ENCODE measurements at places on chromosomes 16 and 17.

GRCh38 chr17:19717411-19717908 is 1.1 kb upstream of the SLC47A2 start:
- no peak for DNase-seq

- no peak for DNase-seq
Observed at GRCh38 chr17:58272367-58273280, 8.1 kb downstream of the MPO start.

DNA sequence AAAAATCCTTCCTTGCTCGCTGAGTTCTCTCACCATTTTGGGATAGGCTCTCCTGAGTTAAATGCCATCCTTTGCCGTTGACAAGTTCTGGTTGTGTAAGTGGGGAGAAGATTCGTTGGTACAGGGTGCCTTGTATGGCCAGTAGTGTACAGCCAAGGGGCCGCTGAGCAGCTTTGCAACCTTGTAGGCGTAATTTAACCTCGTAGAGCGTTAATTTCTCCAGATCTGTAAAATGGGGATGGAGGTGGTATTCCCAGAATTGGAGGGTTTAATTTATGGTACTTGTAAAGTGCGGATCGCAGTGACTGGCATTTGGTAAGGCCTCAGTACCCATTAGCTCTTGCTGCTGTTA is 1.4 kb downstream of the ARSG start:
- DNase-seq = no peak

DNA sequence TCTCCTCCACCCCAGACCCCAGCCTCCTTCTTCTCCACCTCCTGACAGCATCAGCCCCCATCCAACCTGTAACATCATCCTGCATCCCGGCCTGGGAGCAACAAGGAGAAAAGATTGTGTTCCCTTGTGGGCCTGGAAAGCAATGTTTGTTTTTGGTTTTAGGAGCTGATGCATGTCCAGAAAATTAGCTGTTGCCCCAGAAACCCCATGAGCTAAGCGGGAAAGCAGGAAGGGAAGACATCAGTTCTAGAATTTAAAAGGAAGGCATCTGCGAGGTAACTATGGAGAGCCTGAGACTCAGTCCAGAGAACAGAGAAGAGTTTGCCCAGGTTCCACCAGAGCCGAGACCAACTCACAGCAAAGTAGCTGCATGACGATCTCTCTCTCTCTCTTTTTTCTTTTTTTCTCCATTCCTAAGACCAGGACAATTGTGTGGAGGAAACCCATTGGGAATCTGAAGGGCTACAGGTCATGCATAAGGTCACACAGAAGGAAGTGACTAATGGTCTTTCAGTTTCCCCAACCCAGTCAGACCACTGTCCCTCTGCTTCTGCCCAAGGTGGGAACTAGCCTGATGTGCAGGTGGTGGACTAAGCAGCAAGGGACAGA is 124.4 kb downstream of the SLC39A11 start:
- DNase-seq = no peak

GRCh38 chr16:30524575-30525568 is 1.5 kb downstream of the ZNF768 start:
- no peak for DNase-seq

DNA sequence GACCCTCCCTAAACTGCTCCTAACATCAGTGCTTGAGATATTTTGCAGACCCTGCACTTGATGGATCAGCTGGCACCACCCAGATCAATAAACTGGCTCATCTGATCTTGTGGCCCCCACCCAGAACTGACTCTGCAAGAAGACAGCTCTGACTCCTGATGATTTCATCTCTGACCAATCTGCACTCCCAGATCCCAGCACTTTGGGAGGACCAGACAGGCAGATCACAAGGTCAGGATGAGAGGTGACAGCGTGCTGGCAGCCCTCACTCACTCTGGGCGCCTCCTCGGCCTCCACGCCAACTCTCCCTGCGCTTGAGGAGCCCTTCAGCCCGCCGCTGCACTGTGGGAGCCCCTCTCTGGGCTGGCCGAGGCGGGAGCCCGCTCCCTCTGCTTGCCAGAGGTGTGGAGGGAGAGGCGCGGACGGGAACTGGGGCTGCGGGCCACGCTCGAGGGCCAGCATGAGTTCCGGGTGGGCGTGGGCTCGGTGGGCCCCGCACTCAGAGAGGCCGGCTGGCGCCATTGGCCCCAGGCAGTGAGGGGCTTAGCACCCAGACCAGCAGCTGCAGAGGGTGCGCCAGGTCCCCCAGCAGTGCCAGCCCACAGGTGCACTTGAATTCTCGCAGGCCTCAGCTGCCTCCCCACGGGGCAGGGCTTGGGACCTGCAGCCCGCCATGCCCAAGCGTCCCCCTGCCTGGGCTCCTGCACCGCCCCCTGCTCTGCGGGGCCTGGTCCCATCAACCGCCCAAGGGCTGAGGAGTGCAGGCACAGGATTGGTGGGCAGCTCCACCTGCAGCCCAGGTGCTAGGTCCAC is 2.4 kb upstream of the C16orf54 start:
- no peak for DNase-seq

DNA sequence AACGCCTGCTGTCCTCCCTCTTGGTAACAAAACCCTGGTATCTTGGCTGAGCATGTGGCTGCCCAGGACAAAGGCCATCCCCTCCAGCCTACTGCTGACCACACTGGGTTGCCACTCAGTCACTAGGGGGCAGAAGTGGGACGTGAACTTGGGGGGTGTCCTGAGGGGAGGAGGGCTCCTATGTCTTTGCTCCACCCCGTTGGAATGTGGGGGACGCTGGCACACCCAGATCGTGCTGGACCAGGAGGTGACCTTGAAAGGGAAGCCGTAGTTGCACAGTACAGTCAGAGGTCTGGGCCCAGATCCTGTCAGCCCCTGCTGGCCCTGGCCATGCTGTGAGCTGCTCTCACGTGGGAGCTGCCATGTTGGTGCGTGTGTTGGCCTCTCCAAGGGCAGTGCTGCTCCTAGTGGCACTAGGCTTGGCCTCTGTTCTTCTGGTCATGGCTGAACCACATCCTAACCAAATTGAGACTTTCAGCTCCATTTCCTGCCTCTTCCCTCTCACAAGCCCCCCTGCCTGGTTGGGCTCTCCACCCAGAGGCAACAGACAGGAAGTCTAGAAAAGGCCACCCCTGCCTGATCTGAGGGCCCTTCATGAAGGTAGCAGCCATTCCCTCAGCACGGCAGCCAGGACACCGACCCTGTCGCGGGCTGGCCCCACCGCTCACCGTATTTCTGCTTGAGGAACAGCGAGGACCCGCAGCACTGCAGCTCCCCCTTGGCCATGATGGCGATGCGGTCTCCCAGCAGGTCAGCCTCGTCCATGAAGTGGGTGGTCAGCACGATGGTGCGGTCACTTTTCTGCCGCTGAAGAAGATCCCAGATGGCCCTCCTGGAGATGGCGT is 29.0 kb upstream of the RNPS1 start:
- DNase-seq = peak; percentile 66

GRCh38 chr17:47225436-47225858 is 16.3 kb downstream of the MYL4 start:
- peak; percentile 26 for DNase-seq

DNA sequence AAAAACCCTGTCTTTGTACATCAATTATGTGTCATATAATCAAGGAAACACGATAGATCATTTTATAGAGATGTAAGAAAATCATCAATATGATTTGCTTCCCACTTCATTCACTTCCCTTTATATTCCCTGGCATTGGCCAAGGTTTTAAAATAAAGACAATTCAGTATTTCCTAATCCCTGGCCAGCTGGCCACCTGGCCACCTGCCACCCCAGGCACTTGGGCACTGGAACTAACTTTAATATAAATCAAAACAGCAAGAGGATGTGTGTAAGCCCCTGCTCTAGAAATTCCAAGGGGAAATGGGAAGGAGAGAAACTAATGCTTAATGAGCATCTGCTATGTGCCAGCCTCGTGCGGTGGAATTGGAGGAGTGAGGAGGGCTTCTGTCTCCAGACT is 58.6 kb upstream of the TOB1 start:
- peak; percentile 11 for DNase-seq

DNA sequence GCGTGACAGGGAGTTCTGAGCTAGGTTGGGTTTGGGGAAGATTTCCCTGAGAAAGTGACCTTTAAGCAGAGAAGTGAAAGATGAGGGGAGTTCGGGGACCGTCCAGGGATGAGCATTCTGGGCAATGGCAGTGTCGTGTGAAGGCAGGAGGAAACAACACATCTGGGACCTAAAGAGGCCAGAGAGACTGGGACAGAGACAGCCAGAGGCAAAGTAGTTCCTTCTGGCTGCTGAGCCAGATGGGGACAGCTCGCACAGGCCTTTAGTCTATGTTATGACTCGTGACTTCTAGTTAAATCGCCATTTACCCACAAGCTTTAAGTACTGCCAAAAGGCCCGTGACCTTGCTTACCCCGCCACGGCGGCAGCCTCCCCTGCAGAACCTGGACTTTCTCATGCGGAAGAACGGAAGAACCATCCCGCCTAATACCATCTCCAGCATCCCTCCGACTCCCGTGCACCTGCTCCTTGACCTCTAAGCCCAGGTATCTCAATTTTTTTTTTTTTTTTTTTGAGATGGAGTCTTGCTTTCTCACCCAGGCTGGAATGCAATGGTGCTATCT is 8.5 kb upstream of the MED11 start:
- DNase-seq = no peak

DNA sequence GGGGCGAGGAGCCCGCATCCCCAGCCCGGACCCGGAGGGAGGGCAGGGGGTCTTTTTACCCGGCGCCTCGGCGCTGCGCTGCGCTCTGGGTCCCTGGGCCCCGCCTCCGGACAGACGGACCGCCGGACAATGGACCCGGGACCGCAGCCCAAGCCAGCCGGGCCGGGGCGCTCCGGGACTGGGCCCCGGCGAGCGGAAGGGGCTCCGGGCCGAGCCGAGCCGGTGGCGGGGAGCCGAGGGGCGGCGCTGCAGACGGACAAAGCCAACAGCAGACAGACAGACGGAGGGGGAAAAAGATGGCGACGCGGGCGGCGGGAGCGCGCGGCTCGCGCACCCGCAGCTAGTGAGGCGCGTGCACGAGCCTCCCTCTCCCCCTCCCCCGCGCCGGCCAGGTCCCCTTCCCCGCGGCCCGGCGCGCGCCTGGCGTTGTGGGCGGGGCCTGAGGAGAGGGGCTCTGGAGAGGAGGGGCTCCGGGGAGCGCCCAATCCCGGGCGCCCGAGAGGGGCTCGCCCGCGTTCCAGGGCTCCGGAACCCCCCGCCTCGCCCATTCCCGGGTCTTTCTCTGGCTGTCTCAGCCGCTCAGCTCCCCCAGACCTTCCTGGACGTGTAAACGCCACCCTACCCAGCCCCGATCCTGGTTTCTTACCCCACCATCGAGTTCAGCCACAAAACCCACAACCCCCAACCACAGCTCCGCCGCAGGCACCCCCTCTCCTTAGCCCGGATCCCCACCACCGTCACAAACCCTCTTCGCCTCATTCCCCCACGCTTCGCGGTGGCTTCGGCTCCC is at the start of gene ZNF821:
Gene ZNF821, minus strand, starts transcription at position 334 of the 790 bp plus-strand sequence. CDS start 4,236 bp downstream, outside the sequence.
- peak; percentile 98 for DNase-seq

DNA sequence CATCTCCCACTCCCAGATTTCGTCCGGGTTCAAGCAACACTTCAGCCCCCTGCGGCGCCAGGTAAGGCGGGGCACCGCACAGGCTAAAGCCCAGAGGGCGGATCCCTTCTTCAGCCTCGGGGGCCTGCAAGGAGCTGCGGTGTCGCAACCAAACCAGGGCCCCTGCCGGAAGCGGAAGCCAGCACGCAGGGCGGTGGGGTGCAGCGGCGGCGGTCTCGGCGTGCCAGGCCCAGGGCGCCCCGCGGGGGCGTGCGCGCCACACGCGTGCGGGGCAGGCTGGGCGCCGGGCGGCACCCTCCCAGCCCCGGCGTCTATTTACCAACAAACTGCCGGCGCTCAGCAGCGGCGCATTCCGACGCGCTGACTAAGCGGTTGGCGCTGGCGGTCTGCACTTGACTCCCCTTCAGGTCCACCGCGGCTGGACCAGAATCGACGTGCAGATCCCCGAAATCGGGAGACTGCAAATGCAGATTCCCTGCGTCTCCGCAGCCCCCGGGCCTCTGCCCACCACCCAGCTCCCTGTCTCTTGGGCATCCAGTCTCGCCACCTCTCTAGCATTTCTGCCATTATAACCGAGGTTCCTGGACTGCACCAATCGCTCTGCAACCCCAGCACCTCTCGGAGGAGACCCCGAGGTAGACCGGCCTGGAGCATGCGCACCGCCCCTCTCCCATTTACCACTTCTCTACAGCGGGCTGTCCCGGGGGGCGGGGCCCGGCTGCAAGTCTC is 421 bp upstream of the DLX4 start:
- peak; percentile 89 for DNase-seq

DNA sequence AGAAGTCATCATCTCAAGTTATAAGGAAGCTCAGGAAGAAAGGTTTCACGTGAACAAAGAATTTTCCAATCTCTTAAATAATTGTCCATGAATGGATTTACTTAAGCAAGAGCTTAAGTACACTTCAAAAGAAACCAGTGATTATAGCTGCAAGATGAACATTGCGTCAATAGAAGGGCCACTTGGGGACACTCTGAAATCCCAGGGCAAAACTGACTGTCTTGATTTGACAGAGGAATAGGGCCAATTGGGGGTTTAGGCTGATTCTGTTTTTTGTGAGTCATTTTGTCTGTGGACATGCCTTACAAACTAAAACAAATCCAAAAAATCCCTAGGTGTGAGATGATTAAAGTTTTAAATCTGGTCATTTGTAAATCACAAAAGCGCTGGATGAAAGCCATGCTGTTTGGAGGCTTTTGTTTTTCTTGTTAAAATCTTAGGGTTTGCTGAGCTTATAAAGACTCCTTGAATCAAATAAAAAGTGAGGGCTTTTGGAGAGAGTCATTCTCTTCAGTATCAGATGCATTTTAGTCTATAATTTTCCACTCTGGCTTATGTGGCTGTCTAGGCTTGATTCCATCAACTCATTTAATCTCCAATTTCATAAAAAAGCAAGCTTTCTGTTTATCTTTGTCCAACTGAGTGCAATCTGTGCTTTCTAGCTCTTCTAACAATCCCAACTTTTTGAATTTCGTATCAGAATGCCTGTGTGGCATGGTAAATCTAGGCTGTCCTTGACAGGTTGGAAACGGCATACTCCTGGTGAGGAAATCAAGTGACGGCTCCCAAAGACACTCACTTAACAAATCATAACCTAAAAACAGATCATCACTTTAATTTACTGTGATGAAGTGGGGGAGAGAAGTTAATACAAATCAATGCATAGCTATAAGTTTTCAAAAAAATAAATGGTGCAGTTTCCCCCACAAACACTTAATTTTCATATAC is 98.2 kb upstream of the SOX9 start:
- DNase-seq = no peak

DNA sequence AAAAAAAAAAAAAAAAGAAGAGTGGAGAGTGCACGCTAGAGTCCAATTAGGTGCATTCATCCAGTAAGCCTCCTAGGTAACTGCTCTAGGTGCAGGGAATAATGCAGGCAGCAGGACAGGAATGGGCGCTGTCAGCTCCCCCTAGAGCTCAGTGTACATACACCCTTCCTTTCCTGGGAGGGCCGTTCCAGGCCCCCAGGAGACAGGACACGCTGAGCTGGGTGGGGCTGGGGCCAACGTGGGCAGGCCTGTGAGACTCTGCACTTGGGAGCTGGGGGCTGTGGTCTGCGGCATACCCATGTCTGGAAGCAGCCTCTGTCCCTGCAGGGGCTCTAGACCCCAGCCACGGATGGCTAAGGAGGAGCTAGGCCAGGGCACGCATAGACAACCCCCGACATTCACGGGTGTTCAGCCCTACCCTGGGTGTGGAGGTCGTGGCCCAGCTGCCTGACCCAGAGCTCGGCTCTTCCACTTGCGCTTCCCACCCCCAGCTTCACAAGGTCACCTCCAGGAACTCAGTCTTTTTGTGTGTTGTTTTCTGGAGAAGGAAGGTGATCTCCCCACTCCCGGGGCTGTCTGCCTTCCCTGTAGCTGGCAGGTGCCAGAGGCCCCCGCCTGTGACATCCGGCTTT is 1.0 kb upstream of the ANTKMT start:
- DNase-seq = peak; percentile 17

Data from kidney (tissue), 22 donors.